ENCODE measurements at places on chromosomes 3 and 15.

- no peak for DNase-seq
Observed at GRCh38 chr3:113247068-113247467, 35.7 kb downstream of the BOC start.

DNA sequence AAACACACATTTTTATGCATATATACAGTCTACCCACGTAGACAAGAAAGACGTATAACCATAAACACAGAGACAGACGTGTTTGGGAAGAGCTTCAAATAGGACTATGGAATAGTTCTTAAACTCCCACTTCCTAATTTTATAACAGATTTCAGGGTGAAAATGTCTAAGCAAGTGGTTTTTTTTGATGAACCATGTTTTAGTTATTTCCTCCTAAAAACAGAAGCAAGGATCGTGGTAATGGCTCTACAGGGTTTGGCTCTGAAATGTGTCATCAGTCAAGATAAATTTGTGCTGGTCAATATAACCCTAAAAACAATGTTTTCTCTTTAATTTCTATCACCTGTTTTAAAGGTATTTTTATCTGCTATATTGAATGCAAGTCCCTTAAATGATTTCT, 58.2 kb downstream of the FMN1 start:
- DNase-seq = no peak

DNA sequence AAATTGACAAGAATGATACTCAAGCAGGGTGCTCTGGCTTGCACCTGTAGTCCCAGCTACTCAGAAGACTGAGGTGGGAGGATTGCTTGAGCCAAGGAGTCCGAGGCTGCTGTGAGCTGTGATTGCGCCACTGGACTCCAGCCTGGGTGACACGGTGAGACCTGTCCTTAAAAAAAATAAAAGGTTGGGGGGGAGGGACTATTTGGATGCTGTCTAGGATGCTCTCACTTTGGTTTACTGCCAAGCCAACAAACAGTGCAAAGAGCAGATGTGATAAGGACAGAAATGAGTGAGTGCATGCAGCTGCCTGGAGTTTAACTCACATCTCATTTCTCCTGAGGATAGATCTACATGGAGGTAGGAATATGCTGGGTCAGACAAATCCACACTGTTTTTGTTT, 130.0 kb downstream of the FRMD4B start:
- DNase-seq = no peak

- no peak for DNase-seq
Observed at GRCh38 chr15:29890336-29891095, 68.2 kb upstream of the TJP1 start.

GRCh38 chr3:195187609-195188425, 83.1 kb downstream of the XXYLT1 start:
- no peak for DNase-seq

DNA sequence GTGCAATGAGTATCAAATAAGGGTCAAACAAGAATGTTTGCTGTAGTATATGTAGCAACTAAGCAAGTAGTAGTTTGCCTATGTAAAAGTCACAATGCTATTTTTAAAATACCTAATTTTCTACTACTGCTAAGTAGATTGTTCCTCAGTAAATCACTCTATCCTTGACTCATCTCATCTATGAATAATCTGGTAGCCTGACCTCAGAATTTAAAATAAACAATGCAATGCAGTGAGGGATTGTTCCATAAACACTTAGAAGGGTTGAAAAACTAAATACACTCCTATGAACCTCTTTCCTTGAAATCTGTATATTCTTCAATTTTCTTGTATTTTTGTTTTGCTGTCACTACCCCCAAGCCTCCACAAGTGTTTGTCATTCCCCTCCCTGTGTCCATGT, 253.3 kb downstream of the TBC1D5 start:
- no peak for DNase-seq

DNA sequence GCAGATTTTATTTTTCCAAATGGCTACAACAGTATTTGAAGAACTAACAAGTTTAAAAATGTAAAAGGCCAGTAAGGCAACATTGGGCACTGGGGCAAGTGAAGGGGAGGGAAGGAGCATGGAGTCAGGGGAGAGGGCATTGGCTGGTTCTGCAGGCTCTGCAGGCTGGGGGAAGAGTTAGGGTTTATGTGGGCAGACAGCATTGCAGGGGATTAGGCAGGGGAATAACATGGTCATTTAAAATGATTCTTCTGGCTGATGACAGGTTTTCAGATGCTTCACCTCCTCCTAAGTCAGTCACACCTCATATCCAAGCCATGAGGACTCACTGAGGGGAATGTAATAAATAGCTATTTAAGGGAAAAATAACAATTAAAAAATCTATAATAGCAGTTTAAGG, 52.6 kb downstream of the BTD start:
- DNase-seq = no peak

DNA sequence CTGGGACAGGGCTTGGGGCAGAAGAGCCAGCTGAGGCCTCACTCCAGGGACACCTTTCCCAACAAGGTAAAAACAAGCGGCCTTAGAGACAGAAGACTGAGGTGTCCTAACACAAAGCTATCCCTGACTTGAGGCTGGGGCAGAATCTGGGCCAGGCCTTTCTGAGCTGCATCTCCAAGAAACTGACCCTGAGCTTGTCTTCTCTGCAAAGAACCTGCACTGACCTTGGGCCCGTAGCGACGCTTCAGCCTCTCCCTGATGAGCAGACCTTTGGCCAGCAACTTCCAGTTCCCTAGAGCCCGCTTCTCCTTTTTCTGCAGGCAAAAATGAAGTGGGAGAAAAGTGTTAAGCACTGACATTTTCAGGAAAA, 22.2 kb downstream of the TMEM43 start:
- DNase-seq = no peak

DNA sequence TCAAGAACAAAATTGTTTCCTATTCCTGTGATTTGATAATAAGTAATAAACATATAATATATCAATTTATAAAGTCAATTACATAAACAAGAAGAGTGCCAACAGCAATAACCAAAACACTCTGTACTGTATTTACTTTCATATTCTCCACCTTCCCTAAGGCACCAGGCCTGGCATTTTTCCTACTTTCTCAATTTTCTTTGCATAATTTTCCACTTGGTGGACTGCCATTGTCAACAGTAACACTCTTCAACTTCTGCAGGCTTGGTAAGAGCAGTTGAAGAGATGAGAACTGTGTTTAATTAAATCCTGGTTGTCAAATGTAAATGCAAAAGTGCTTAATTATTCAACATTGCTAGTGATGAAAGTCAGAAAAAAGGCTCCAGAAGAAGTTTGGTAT, 229.8 kb upstream of the PLSCR5 start:
- DNase-seq = no peak

GRCh38 chr3:126022741-126023359, 53.9 kb downstream of the ROPN1B start:
- no peak for DNase-seq

DNA sequence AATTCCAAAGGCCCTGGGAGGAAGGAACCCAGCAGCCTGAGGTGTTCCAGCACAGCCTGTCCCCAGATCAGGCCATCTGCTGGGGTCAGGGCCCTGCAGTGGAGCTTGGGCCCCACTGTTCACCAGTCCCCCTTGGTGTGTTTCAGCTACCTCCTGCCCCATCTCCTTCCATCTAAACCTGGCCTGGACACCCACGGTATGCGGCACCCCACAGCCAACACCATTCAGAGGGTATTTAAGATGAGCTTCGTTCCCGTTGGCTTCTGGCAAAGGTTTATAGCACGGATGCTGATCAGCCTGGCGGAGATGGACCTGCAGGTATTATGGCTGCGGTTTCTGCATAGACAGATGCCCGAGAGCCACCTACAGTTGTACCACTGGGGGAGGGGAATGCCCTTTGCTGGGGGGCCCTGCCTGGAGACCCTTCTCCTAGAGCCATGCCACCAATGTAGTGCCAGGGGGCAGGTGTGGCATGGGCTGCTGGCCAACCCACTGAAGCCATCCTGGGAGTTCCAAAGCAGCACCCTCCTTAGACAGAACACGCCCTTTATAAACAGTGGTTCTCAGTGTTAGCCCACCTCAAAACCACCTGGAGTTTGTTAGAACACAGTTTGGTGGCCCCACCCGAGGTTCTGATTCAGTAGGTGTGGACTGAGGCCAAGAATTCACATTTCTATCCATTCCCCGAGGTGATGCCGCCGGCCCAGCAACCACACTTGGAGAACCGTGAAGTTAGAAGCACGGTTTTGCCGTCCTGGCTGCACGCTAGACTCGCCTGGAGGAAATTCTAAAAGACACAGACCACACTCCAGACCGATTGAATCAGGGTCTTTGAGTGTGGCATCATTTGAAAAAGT, 126.9 kb downstream of the LRRK1 start:
- DNase-seq = no peak

GRCh38 chr3:161372321-161373260, 1.3 kb upstream of the SPTSSB start:
- DNase-seq = no peak

GRCh38 chr15:58932710-58933280, 684 bp downstream of the SLTM start:
- no peak for DNase-seq
